ENCODE measurements at places on chromosomes 16 and 17.

DNA sequence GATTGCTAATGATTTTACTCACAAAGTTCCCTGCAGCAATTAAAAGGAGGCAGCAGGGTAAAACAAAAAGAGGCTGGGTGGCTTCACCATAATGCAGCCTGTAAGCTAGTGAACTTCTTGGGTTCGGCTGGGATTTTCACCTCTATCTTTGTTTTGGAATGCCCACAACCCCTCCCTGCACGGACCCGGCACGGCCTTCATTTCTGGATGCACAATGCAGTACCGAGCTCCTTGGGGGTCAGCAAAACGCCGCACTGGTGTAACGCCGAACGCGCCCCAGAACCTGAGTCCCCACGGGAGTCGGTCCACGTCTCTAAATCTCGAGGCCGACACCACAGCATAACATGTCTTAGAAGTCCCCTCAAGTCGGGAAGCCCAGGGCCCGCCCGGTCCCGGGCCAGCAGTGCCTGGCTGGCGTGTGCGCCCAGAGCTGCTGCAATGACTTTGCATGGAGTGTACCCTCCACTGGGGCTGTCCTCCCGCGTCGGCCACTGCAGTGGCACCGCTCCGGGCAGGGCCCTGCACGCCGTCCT lies 759 bp downstream of the UBE2O start:
- DNase-seq, result peak; percentile 55

- no peak for DNase-seq
These were observed 18.4 kb upstream of the CORO6 start for GRCh38 chr17:29640981-29641642.

DNA sequence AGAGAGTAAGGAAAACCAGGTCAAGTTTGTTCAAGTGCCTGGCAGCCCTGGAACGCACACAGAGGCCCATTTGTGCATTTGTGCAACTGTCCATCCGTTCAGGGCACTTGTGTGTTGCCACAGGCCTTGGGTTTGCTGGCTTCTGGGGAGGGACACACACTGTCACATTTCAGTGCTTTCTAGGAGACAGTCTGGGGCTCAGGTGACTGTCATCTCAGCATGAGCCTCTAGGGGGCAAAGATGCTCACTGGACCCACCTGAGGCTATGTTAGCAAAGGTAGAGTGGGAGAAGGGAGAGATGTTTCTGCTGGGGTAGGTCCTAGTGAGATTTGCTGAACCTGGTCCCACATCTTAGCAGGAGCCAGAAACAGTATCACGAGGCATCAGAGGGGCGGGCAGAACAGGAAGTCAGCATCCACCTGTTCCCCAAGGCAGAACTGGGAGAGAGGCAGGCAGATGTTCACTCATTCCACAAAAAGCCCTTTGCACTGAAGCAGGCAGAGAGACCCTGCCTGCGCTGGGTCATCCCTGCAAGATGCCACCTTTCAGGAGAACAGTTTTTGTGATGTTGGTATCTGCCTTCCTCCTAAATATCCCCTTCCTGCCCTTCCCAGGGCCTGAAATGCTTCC lies 48.5 kb downstream of the RAI1 start:
- peak; percentile 89 for DNase-seq

DNA sequence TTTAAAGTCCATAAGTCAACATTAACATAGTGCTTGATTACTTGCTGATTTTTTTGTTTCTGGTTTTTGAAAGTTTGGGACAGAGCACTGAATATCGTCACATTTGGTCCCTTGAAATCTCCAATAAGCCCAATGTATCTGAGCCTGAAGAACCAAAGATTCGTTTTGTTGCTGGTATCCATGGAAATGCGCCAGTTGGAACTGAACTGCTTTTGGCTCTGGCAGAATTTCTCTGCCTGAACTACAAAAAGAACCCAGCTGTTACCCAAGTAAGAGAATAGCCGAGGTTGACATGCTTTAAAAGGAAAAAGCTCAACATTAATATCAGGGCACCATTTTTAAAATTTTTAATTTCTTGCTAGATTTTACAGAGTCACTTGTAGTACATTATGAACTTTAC lies 27.7 kb upstream of the GOSR1 start:
- no peak for DNase-seq

GRCh38 chr17:12227547-12227946 lies 206.9 kb downstream of the MAP2K4 start:
- DNase-seq, result no peak

GRCh38 chr16:17538927-17539326 lies 68.2 kb upstream of the XYLT1 start:
- DNase-seq, result no peak

GRCh38 chr17:38627957-38628356 lies 22.2 kb upstream of the SRCIN1 start:
- no peak for DNase-seq

DNA sequence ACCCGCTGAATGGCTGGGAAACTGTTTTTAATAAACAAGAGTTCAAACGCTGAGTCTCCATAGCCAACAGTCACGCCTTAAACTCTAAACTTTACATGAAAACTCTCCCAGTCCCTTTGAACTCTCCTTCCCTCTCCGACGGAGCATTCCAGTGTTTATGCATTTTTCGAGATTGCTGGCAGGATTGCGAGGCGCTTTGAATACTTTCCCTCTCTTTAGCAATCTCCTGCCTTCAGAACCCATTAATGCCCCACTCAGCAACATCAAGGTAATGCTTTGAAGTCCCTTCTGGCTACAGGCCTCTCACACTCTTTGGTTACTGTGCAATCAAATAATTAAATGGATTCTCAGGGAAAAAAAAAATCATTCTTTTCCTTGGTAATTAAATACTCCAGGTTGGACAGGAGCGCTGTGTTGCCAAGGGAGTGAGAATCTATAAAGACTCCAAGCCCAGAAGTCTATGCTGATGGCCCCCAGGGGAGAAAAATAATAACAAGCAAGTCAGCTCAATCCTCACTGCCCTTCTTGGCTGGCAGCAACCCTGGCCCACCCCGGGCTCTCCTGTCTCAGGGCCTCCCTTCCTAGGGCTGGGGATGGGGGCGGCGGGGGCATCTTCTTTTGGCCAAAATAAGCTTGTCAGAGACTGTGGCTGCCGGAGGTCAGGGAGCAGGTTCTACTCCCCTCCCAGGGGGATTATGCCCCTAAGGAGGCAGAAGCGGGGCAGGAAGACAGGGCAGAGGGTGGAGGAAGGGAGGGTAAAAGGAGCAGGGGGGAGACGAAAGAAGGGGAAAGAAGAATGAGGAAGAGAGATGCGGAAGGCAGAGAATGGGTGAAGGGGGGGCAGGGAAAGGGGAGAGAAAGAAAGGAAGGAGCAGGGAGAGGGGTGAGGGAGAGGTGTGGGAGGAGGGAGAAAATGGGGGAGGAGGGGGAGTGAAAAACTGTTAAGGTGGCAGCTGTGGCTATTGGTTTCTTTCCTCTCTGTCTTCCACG lies 45.2 kb downstream of the AXIN2 start:
- DNase-seq, result no peak

DNA sequence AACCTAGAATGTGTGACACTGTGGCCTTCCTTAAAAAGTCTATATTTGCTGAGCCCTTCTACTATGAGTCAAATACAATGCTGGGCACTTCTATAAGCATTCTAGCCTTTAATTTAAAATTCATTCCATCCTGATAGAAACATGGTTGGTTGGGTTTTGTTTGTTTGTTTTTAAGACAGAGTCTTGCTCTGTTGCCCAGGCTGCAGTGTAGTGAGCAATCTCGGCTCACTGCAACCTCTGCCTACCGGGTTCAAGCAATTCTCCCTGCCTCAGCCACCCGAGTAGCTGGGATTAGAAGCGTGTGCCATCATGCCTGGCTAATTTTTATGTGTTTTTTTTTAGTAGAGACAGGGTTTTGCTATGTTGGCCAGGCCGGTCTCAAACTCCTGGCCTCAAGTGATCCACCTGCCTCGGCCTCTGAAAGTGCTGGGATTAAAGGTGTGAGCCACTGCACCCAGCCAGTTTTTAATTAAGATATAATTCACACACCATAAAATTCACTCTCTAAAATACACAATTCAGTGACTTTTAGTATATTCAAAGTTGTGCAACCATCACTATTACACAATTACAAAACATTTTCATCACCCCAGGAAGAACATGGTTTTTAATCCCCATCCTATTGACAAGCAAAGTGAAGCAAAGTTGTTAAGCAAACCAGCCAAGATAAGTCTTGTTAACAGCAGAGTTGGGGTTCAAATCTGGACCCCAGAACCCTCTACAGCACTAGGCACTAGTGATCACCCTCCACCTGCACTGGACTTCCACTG lies 42.8 kb downstream of the CMTM4 start:
- no peak for DNase-seq

DNA sequence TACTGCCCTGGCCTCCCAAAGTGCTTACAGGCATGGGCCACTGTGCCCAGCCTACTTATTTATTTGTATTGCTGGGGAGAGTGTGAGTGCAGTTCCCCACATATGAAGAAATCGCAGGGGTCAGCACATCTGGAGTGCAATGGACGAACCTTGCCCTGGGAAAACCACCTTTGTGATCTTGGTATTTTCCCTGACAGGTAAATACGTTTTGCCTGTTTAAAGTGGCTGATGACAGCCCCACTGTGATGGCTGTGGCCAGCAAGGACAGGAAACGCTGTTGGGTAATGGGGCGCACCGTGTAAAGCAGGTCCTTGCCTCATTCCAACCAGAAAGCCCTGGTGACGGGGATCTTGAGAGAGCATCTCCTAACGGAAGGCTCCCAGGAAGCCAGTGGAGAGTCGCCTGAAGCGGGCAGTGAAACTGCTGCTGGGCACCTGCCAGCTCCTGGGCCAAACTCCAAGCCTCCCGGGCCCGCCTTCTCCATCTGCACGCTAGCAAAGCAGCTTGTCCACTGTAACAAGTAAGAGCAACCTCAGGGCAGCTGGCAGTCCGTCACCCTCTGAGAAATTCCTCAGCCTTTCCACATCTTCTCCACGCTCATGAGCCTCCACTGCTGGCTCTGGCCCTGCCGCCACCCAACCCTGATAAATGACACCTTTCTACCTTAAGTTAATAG lies 17.5 kb downstream of the EMC8 start:
- no peak for DNase-seq

GRCh38 chr17:73595479-73595878 lies 48.8 kb downstream of the SDK2 start:
- peak; percentile 66 for DNase-seq

GRCh38 chr17:74059479-74060240 lies 143.8 kb upstream of the RPL38 start:
- DNase-seq, result no peak

DNA sequence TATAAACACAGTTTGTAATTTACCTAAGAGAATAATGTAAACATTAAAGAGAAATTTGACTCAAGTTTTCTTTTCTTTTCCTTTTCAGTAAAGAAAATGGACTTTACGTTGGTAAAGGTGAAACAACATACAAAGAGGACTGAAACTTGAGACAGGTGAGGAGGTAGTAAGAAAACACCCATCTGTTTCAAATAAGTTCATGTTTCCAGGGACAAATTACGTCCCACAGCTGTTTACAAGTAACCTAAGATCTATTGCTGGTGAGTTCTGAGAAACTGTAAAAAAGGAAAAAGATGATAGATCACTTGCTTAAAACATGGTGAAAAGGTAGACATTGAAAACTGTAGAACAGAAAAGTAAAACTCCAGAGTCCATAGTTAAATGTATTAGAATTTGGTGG lies 4.8 kb upstream of the ABCA5 start:
- DNase-seq, result no peak

- DNase-seq, result no peak
These were observed 38.2 kb upstream of the LITAF start for GRCh38 chr16:11624636-11625607.

GRCh38 chr16:794853-795466 lies 5.6 kb downstream of the GNG13 start:
- DNase-seq, result no peak

DNA sequence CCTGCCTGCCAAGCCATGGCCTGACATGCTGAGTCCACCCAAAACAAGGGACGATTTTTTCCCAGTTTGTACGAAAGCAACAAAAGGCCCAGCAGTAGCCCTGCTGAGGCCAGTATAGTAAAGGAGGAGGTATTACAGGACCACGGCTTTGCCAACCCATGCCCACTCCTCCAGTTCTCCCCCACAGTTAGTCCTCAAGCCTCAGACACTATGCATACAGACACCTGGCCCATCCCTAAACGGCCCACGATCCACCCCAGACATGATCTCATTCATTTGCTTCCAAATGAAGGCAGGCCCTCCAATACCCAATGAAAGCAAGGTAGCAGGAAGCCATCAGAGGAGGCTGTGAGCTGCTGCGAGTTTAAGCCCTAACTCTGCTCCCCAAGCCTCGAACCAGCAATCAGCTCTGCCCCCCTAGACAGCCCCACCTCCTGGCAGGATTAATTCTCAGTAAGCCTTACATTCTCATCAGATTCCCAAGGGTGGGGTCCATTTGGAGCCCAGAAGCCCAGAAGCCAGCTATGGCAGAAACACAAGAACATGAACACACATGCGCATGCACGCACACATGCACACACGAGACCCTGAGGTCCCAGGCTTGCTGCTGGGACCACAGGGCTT lies 4.9 kb downstream of the HDAC5 start:
- DNase-seq, result no peak

GRCh38 chr17:61201211-61201610 lies 198.4 kb upstream of the TBX2 start:
- DNase-seq, result no peak

DNA sequence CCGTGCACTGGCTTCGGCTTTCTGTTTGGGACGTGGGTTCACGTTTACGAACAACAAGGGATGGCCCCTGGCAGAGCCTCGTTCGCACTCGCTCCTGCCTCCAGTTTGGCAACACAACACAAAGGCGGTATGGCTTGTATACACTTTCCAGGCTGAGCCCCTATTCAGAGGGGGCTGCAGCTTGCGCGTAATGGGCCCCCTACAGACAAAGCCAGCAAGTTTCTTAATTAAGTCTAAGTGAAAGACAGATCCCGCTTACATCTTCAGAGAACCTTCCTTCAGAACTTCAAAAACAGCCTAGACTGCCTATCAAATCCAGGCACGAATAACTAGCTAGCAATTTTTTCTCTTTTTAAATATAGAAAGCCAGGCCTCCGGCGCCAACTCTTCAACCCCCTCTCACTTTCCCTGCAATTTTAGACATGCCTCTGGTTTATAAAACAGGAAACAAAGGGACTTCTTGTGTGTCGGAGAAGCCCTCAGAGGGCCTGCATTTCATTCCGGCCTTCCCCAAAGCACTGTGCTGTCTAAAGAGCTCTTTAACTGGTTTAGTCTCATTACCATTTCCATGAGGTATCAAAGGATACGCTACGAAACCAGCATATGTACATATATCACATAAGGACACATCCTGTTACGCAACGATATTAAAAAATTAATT lies 244.9 kb downstream of the STX8 start:
- no peak for DNase-seq

GRCh38 chr16:31129568-31130335 lies 5.8 kb downstream of the PRSS8 start:
- DNase-seq, result no peak

Data from Karpas-422 (cell line).